ENCODE measurements at places on chromosomes 3 and 15. TPM values are rescaled to one million over a fixed set of nuclear protein-coding genes. Genes with fewer than 3 reads are reported as not detected.

Gene PRICKLE2
- total RNA-seq = 34.0 TPM

Gene COL6A5
- total RNA-seq = 0.30 TPM

Gene CLRN1
- total RNA-seq = not detected

Gene LEO1
- 21.1 TPM for total RNA-seq

Gene SLC12A8
- 4.3 TPM for total RNA-seq
